NCI-H1092 (cell line): ENCODE measurements at places on chromosomes 7 and 10.

- DNase-seq: no peak
Observed at GRCh38 chr10:21623291-21623690, 89.3 kb downstream of the MLLT10 start.

GRCh38 chr7:32616625-32617024 lies 121.3 kb downstream of the AVL9 start:
- no peak for DNase-seq

GRCh38 chr7:124152859-124153692 lies 120.2 kb upstream of the TMEM229A start:
- no peak for DNase-seq

DNA sequence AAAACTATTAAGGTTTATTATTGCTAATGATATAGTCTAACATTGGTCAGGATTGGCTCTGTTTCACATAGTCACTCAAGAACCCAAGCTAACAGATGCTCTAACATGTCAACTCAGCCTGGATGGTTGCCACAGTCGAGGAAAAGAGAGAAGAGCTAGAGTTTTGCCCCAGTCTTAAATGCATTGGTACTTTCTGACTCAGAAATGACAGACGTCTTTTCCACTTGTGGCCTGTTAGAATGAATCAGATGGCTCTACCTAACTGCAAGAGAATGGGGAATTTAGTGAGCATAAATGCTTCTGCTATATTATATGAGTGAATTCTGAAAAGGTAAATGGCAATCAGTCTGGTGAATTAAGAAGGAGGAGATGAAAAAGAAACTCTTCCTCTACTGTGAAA lies 13.9 kb downstream of the HECTD2 start:
- no peak for DNase-seq

DNA sequence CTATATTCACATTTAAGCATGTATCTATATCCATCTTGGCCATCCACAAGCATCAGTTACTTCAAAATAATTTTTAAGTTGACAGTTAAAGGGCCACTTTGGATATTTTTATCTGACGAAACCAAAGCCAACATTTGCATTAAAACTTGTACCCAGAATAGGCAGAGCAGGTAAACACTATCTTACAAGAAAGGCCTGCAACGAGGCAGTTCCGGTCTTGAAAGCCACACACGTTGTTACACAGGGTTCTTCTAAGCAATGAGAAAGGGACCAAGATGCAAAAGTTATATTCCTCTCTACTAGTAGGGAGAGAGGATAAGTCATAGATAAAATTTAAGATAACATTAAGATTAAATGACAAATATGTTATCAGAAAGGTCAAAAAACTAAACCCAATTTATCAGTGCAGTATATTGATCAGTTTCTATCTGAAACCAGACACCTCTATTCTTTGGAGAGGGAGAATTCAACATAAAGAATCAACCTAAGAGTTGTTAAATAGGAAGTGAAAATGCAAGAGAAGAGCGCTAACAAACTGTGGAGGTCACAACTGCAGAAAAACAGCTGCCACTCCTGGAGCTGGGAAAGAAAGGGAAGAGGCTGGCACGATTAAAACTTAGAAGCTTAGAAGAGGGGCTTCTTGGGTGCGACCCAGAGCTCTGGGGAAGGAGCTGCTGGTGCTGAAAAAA lies 701.3 kb downstream of the TNS3 start:
- no peak for DNase-seq

- DNase-seq: no peak
Observed at GRCh38 chr10:49037187-49037586, 78.1 kb downstream of the VSTM4 start.

DNA sequence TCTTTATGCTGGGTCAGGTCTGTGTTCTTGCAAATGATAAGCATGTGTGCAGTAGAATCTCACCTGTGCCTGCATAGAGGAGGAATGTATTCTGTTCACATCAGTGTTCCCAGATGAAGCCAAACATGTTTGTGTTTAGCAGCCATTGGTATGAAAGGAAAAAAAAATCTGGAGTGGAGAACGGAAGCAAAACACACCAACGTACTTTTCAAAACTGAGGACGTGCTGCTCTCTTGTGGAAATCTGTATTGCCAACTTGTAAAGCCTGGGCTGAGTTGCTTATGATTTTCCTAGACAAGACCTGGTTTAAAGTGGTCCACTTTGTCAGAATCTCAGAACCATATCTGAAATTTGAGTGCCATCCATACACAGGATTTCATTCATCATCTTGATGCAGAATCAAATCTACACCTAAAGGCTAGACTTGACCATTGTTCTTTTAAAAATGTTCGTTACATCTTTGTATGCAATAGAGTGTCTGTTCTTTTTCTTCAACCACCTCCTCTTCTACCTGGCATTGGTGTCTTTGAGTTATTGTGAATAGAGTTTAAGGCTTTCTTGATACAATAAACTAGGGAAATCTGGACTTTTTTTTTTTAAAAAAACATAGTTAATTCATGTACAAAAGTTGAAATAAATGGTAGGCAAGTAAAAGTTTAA lies 367.7 kb downstream of the PHF14 start:
- peak; percentile 57 for DNase-seq

GRCh38 chr7:108231221-108231620 lies 101.1 kb upstream of the LAMB4 start:
- no peak for DNase-seq

DNA sequence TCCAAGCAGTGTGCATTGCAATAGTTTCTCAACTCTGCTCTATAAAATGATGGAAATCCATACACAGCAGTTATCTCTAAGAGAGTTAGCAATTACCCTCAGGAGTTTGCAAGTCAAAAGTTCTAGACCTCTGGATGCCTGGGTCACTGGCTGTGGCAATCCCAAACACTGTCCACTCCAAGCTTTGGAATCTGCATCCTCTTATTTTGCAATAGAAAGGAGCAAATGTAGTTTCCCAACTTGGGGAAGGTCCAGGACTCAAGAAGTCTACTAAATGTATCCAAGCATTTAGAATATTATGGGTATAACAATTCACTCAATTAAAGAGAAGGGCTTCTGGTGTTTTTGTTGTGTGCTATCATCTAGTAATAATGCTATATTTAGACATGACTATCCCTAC lies 131.3 kb upstream of the NRP1 start:
- no peak for DNase-seq

DNA sequence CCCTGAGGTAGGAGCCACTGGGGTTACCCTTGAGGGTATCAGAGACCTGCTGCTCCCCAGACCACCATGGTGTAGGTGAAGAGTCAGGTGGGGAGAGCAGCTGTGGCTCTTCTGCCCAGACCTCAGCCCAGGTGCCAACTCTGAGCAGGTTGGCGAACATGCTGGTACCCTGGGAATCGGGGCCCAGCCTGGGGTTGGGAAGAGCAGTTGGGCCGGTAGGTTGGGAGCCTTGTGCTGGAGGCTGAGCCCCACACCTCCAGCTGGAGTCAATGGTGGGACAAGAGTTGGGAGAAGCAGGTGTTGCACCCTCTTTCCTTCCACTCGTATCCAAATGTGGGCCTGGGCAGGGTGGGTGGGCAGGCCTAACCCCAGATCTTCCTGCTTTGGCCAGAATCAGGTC lies 114.5 kb downstream of the CDH23 start:
- no peak for DNase-seq

DNA sequence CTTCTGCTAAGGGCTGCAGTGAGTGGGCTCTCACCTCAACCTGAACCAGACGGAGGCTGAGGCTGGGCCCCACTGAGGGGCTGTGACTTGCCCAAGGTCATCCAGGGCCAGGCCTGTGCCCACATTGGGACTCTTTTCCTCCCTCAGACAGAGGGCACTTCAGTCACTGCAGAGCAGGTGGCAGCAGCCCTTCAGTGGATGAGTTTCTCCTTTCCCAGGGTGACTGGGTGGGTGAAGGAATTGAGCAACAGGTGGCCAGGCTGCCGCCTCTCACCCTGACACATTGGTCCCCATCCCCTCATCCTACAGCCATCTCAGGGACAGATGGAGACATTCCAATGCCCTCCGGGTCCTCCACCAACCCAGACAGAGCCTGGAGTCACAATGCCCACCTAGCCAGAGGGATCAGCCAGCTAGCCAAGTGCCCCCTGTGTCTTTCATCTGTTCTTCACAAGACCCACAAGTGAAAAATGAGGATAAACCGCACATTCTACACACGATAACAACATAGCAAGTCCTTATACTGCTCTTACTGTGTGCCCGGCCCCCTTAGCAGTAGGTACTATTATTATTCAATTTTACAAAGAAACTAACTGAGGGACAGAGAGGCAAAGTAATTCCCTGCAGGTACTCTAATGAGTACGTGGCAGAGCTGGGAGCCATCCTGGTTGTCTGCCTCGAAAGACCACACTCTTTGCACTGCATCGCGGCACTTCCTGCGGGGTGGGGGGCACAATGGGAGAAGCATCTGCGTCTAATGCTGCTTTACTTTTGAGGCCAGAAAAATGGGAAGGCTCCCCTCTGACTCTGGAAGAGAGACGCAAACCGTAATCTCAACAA lies 1.7 kb upstream of the SLC18A3 start:
- DNase-seq: no peak

DNA sequence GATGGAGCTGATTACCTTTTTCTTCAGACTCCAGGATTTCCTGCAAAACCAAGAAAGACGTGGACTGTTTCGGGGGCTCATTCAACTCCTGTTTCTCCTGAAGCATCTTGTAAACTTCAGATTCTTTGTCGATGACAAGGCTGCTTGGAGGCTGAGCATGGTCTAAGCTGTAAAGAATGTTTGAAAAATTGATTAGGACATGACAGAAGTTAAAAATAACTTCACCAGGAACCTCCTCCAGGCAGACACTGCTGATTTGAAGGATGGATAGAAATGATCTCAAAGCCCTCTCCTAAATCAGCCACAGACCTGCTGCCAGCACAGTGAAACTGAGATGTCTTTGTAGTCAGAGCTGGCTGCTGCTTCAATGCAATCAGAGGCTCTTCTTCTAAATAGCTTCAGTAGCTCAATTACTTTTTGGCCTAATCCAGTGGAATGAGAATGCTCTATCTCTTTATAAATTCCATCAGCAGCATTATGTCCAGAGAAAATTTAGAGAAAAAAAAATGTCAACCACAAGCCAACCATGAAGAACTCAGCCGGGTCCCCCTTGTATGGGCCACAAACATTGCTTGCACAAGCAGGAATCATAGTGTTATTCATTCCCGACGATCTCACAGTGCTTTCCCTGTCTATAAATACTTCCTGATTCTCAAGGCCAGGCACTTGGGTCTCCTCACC lies 43.5 kb downstream of the PDLIM1 start:
- DNase-seq: no peak

- no peak for DNase-seq
Observed at GRCh38 chr7:149196705-149197171, 1.4 kb downstream of the ZNF282 start.

- DNase-seq: no peak
Observed at GRCh38 chr7:73644688-73645286, 20.5 kb upstream of the MLXIPL start.

GRCh38 chr10:120770496-120770895 lies 80.7 kb upstream of the WDR11 start:
- no peak for DNase-seq

DNA sequence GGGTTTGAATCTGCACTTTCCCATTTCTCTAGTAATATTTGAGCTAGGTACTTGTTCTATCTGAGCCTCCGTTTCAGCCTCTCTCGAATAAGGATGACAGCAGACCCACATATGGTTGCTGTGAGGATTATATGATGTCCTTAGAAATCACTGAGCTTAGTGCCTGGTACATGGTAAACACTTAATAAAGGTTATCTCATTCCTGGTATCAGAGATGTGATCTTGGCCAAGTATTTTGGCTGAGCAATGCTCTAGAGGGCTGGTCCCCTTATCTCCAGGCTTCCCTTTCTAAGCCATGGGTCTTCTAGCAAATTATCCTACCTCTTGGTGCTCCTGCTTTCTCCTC lies 407 bp upstream of the MKRN1 start:
- no peak for DNase-seq

DNA sequence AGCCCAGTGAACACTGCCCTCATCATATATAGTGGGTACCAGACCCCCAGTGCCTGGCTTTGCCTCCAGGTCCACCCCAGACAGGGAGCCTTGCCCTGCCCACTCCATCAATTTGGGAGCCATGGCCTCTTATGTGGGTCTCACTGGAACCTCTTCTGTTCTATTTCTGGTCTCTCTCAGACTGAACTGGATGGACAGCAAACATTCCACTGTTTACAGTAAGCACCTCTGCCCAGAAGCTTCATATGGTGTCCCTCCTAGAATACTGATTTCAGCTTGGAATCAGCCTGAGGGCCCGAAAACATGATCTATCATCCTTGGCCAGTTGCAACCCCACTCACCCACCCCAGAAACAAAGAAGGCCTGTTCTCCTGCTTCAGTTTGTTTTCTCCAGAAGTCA lies 81.0 kb upstream of the SLF2 start:
- DNase-seq: no peak

DNA sequence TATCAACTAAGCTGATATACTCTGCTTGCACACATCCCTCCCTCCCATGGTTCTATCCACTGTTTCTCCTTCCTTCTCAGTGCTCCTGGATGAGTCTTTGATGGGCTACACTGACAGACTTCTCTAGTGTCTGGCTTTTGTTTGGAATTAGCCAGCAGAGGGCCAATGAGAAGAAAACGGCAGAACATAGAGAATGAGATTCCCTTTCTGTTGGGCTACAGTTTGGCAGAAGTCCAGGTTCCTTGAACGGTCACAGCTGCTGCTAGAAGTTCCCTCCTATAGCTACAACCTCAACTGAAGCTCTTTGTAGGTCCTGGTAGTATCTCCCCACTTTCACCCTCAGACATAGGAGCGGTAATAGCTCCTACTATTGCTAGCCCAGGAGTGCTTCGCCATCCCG lies 251.1 kb upstream of the LRRN3 start:
- DNase-seq: peak; percentile 83

GRCh38 chr10:97016728-97017473 lies 168.9 kb downstream of the SLIT1 start:
- no peak for DNase-seq

GRCh38 chr10:104707602-104708459 lies 66.7 kb downstream of the SORCS3 start:
- DNase-seq: no peak

DNA sequence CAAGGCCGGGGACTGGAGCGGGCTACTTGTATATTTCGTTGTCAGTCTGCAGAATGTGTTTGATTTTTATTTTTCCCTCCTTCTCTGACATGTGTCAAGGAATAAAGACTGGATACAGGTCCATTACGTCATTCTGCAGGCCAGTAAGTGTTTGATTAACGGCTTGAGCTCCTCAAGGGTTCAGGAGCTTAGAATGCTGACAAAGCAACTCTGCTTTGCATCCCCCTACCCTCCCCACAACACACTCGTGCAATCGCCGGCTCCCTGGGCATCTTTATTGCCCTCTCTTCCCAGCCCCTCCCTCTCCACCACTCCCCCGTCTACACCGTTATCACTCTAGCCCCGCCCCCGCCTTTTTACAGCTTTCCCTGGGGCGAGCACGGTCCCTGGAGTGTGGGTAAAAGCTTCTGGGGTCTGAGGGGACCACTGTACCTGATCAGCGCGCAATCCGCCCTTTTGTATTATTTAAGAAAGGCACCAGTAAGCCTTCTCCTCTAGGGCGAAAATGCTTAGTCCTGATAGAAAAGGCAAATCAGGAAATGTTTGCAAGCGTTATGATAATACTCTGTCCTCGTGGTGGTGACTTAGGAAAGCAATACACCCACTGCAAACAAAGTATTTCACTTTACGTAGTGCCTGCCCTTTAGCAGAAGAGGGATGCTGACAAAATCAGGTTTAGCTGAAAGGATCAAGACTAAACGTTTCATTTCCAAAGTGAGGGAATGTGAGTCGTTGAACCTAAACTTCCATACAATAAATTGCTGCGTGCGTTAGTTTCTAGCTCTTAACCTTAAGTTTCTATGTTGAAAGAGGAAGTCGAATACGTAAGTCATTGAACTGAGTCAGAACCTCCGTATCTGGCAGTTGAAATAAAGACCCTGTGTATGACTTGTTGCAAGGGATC lies 1.4 kb upstream of the CREB5 start:
- DNase-seq: no peak

- DNase-seq: peak; percentile 67
Observed at GRCh38 chr7:20797462-20798080, 10.9 kb upstream of the SP8 start.
